ENCODE measurements at places on chromosomes 1 and 21.

DNA sequence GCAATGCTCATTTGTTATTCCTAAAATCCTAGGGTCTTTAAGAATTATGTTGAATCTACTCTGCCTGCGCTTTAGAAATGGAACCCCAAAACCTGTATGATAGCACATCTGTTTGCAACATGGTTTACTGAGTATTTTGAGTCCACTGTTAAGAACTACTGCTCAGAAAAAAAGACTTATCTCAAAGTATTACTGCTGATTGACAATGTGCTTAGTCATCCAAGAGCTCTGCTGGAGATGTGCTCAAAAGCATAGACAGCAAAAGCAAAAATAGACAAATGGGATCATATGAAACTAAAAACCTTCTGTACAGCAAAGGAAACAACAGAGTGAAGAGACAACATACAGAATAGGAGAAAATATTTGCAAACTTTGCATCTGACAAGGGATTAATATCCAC is 107.0 kb downstream of the CTH start:
- DNase-seq, result no peak

DNA sequence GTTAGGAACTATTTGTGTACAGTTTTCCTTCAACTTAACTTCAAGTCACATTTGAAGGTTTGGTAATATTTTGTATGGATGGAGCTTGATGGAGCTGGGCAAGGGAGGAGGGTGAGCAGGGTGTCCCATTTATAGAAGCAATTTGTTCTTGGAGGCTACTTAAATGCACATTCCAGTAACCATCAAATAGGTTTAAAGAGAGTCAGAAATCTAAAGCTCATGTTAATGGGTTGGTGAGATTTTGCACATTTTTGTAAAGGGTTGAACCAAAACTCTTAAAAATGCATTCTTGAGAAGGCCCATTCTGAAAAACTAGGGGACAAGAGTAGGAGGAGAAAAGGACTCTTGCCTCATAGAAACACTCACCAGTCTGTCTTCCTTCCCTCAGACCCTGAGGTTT is 10.1 kb downstream of the FNDC5 start:
- no peak for DNase-seq

DNA sequence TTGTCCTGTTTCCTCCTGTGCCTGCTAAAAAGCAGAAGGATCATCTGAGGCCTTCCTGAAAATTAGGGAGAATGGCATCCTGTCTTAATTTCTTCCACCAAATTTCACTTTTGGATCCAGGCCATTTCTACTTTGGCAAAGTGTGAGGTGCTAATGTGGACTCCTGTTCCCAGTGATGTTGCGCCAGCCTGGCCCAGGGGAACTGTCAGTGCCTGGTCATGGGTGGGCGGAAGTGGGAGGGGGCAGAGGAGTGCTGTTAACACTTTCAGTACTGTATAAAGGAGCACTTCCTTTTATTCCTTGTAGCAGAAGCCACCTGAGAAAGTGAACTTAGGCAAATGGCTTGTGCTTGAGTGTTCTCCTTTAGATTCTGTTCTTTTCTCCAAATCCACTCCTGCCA is 19.9 kb downstream of the ELAPOR1 start:
- DNase-seq, result no peak

DNA sequence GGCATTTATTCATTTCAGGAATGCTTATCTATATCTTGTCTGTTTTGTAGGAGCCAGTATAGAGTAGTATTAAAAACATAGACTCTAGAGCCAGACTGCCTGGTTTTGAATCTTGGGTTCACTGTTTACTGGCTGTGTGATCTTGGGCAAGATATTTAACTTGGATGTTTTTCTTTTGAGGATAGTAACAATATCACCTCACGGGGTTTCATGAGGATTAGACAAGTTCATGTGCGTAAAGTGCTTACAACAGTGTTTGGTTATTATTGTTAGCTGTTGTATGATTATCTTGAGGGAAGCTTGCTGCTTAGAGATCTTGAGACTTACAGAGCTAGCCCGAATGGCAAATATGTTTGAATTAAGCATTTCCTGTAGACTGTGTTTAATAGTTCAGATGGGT is 40.2 kb downstream of the WNT4 start:
- no peak for DNase-seq

GRCh38 chr1:232431748-232432147 is 198.2 kb downstream of the SIPA1L2 start:
- no peak for DNase-seq

DNA sequence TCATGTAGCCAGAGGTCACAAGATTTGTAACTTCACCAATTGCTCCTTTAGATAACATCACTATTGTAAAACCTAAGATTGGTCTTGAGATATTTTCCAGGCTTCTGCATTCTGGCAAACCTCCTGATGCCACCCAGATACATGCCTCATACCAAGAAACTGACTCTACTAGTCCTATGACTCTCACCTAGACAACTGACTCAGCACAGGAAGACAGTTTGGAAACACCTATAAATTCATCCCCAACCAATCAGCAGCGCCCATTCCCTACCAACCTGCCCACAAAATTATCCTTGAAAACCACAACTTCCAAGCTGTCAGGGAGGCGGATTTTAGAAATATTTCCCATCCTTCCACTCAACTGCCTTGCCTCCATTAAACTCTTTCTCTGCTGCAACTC is 2.6 kb downstream of the NME7 start:
- DNase-seq, result no peak

GRCh38 chr1:195903203-195903602 is 705.0 kb downstream of the KCNT2 start:
- no peak for DNase-seq

GRCh38 chr1:239947801-239948200 is 143.9 kb upstream of the FMN2 start:
- DNase-seq, result no peak

- DNase-seq, result no peak
Observed at GRCh38 chr1:207007352-207008033, 25.1 kb downstream of the C1orf116 start.

- DNase-seq, result no peak
Observed at GRCh38 chr1:212078826-212079225, 43.3 kb downstream of the DTL start.

GRCh38 chr1:111801071-111801850 is 45.6 kb downstream of the DDX20 start:
- DNase-seq, result no peak

GRCh38 chr1:193479187-193479586 is 292.8 kb upstream of the B3GALT2 start:
- DNase-seq, result peak; percentile 28

- no peak for DNase-seq
Observed at GRCh38 chr1:101976161-101976560, 20.6 kb downstream of the OLFM3 start.

- DNase-seq, result no peak
Observed at GRCh38 chr1:172299515-172299914, 121.0 kb upstream of the C1orf105 start.

DNA sequence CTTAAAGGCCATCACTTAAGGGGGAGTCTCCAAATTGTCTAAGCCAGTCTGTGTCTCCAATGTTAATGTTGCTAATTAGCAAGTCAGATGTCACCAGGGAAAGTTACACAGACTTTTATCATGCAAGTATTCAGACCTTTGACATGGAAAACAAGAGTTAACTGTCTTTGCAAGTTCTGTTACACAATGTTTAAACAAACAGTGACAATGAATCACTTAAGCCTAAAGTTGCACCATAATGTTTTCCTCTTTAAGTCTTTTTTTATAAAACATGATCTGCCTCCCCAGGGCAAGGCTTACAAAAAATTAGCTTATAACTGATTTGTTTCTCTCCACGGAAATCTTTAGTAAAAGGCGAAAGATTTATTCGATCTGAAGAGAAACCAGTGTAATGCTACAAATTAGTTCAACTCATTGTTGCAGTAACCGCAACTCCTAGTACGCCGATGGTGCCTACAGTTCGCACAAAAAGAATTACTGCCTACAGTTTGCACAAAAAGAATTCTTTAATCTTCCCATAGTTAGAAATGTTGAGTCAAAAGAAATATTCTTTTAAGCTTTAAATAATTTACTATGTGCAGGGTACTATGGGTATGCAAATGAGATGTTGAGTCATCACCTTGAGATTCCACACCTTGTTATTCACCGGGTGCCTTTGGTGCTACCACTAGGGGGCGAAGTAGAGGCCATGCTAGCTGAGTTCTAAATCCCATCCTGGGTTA is 45.3 kb downstream of the HHAT start:
- DNase-seq, result peak; percentile 35

GRCh38 chr1:52365071-52365745 is 797 bp downstream of the CC2D1B start:
- DNase-seq, result no peak

GRCh38 chr1:80217377-80217986 is 1211.0 kb upstream of the ADGRL4 start:
- DNase-seq, result no peak

GRCh38 chr21:41451753-41452676 is 26.0 kb downstream of the MX1 start:
- DNase-seq, result no peak
